ENCODE measurements at places on chromosomes 1 and 21.

DNA sequence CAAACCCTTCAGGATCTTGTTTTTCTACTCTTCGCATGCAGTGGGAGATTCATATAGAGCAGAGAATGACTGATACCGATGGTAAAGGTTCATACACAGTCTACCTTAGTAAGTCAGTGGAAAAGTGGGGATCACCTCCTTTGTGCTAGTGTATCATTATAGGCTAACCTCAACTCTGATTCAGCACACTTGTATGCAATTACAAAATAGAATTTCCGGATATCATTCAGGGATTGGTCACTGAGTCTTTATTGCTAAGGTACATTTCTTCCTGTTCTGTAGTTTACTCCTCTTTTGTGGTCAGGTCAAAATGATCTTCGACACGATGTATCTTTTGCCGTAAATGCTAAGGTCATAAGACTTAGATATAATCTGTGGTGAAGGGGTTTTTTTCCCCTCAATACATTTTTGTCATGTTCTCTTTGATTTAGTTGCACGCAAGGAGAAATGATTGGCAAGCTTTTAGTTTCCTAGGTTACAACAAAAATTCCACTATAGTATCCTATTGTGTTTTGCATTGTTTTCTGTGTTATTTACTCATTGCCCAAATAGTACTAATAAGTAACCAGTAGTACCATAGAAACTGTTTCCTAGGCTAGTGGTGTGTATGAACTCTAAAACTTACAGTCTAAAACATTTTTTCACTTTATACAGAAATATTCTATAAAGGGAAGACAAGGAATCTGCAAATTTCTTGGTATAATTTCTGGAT, 35.7 kb upstream of the PLA2G4A start:
- no peak for DNase-seq

DNA sequence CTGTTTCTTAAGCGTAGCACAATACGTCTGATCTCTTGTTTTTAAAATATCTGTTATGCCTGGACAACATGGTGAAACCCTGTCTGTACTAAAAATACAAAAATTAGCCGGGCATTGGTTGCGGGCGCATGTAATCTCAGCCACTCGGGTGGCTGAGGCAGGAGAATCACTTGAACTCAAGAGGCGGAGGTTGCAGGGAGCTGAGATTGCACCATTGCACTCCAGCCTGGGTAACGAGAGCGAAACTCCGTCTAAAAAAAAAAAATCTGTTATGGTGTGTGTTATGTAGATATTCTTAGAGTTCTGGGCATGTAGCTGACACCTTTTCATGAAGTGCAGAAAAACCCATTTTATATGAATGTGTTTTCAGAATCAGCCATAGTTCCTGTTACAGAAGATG, 38.2 kb downstream of the RABGAP1L start:
- DNase-seq = no peak

DNA sequence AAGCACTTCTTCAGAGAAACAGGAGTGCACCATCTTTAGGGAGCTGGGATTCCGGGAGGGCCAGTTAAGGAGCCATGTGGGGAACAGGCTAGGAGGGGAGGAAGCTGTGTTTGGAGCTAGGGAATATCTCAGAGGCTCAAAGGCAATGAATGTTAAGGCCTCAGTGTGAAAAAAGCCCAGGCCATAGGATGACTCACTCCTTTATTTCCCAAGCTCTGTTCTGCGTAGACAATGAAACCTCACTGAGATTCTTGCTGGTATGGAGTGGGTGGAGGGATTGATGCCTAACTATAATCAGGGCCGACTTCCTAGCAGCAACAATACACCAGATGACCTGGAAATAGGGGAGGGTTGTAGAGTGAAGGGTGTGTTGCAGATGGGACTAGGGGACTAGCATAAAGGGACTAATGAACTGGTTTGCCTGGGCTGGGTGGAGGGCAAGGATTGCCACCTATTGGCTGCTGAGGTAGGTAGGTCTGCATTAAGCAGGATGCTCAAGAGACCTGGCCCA, 2.1 kb downstream of the GNAT2 start:
- peak; percentile 73 for DNase-seq

GRCh38 chr1:164794356-164794755, 235.4 kb downstream of the PBX1 start:
- peak; percentile 78 for DNase-seq

DNA sequence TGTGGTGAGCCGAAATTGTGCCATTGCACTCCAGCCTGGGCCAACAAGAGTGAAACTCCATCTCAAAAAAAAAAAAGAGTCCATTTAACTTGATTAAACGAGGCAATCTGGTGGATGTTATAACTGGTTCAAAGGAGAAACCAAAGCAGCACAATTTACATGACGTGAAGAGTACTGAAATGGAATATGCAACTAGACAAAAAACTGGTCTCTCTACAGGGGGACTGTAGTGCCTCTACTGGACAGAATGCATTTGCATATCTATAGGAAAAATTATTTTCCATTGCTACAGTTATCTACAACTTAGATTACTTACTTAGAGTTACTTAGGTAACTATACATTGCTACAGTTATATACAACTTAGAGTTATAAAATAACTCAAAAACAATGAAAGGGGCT, 2.7 kb upstream of the CAPN2 start:
- DNase-seq = no peak

DNA sequence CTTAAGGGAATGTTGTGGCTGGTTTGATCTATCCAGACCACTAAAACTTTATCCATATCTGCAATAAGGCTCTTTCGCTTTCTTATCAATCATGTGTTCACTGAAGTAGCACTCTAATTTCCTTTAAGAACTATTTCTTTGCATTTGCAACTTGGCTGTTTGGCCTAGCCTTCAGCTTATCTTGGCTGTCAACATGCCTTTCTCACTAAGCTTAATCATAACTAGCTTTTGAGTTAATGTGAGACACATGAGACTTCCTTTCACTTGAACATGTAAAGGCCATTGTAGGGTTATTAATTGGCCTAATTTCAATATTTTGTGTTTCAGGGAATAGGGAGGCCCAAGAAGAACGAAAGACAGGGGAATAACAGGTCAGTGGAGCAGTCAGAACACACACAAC, 124.7 kb downstream of the TNFSF18 start:
- DNase-seq = no peak
